NCI-H2107 (cell line): ENCODE measurements at places on chromosomes 12 and 14.

DNA sequence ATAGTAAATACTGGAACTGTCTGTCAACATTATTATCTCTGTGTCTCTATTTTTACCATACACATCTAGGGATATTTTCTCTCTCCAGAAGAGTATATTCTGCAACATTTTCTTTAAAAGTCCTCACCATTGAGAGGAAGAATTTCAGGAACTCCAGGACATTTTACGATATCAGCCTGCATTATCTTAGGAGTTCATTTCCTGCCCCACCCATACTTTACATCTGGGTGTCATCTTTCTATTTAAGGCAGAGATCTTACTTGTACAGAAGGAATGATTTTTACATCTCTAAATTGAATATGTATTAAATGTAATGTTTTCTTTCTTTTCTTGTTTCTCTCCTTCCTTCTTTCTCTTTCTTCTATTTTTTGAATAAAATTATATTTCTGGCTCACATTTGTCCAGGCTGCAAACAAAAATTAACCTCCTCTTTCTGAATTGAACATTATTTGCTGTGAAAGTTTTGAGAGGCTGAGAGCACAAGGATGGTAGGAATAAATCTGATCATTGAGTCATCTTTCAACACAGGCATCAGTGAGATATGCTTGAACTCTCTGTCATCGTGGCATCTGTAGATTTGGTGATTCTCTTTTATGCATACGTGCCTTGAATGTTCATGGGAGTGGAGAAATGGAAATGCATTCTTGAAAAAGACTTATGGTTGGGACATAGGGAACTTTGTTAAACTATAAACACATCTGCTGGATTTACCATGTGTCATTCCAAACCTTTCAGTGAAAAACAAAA is 753.6 kb downstream of the SLC16A7 start:
- no peak for DNase-seq

DNA sequence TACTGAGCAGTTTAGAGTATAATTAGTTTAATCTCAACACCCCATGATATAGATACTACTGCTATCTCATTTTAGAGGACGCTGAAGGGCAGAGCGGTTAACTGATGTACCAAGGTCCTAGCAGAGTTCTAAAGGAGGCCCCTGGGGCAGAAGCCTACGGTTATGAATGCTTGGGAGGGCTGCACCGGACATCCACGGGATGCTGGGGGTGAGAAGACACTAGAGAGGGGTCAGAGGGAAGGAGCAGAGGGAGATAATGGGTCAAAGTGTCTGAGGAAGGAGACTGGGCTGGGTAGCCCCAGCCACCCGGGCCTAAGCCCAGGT is 1.6 kb upstream of the ACTR6 start:
- DNase-seq = no peak

DNA sequence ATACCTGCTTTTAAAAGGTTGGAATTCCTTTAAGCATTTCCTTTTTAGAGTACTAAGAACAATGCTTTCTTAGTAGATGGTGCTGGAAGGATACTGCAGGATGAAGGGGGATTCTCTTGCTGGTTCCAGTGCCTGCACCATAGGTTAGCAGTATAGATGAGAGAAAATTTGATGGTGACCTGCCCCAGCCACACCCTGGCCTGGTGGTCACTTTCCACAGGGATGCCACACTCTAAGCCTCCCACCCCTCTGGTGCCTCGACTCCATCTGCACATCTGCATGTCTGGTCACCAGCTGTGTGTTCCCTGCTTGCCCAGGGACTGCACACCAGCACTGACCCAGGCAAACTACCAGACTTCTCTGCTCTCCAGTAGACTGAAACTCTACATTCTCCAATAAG is 19.1 kb downstream of the SLC2A3 start:
- DNase-seq = no peak

DNA sequence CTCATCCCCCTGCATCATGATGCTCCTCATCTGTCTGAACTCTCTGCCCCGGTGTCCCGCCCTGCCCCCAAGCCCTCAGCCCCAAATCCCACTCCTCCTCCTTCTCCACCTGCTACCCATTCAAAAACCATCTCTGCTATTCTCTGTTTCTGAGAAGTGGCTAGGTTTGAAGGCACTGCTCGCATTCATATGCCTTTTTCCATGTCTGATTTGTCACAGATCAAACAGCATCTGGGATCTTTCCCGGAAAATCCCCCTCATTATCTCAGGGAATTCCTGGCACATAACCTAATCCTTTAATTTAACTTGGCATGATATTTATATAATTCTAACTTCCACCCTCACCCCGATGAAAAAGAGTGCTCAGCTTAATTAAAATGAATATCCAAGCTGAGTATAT is 3.3 kb upstream of the ADAM20 start:
- DNase-seq = no peak

DNA sequence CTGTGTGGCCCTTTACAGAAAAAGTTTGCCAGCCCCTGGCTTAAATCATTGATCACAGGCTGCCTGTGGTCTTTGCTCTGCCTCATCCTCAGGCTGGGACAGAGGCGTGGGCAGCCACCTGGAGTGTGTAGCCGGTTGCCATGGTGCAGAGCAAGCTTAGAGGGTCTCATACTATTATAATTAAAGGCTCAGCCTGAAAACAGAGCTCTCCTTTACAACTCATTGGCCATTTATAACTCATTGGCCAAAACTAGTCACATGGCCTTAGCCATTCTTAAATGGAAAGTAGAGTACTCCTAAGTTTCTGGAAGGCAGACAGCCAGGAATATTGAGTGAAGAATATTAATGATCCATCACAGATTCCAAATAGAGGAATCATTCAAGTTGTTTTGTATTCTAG is 3.0 kb downstream of the HSP90B1 start:
- no peak for DNase-seq

- DNase-seq = no peak
These were observed 4.4 kb downstream of the TXNRD1 start for GRCh38 chr12:104219908-104220404.

GRCh38 chr12:104600036-104600712 is 143.4 kb downstream of the CHST11 start:
- DNase-seq = no peak

DNA sequence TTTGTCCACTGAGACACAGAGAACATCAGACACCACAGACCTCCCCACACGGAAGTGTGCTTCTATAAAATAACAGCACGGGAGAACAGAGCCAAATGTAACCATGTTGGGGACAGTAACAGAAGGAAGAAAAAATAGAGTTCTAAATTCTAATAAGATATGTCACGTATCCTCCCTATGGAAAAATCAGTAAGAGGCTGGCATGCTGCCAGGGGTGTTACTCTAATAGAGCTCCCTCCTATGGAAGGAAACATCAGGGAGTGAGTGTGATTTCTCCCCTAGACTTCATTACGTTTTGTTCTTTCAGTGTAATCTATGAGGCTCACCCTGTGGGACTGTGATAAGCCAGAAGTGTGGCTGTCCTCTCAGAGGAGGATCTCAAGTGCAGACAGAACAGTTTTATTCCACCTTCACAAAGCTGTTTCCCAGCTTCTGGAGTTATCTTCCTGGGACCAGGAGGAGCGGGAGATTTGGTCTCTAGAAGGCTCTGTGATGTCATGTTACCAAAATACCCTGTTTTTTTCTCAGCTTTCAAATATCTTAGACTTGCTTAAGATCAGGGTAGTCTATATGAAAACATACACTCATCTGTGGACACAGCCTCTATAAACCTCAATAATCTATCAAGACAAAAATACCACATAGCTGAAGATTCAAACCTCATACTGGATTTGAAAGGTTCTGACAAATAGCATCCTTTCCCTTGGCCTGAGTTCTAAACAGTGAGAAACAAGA is 69.3 kb downstream of the ZFC3H1 start:
- no peak for DNase-seq

- DNase-seq = no peak
These were observed 186.2 kb downstream of the DICER1 start for GRCh38 chr14:94970941-94971730.

DNA sequence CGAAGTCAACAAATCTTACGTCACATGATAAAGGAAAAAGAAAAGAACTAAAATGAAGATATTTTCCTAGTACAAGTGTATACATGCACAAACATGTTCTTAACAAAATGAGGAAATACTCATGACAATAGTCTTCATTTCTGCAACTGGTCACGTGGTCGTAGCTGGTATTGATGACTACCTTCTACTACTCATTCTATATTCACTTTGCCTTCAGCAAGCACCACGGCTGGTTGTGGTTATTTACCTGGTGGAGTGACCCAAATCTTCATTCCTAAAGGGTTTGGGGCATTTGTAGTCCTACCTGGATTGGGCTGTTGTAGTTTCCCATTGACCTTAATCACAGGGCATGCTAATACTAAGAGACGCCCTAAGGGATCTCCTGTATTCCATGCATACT is 51.2 kb downstream of the FIGNL2 start:
- DNase-seq = no peak

GRCh38 chr14:69349091-69349777 is 48.9 kb downstream of the ERH start:
- DNase-seq = no peak

DNA sequence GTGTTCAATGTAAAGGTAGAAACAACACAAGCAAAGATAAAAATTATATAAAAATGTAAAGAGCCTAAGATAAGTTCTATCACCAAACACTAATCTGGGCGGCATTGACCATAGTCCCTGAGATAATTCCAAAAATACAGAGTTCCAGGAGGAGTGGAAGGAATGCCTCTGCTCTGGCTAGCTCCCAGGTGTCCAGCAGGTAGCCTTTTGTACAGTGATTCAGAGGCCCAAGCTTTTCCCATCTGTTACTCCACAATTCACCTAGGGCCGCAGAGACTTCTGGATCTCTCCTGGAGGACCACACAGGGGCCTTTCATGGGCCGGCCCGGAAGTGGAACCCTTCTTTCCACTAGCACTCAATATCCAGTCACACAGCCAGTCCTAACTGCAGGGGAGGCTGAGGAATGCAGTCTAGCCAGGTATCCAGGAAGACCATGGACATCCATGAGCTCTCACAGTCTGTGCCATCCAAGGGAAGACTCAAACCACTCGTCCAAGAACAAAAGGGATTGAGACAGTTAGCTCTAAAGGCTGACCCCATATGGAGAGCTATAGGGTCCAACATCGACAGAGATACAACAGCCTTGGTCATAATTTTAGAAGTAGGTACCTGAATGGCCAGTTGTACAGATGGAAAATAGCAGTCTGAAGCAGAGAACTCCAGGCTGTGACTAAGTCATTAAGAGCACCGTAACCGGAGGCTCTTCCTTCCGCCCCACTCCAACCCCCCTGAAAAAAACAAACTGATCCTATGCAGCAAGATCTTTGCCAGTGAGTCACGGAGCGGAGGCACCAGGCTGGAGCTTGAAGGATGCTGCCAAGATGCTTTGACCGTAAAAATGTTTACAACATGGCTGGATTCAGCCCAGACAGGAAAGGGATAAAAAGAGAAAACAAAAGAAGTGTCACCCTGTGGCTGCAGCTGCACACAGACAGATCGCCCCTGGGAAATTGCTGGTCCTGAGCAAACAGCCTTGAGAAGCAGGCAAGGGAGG is 204.8 kb downstream of the NUAK1 start:
- no peak for DNase-seq

- no peak for DNase-seq
These were observed 32.0 kb downstream of the DCP1B start for GRCh38 chr12:1972260-1972659.

GRCh38 chr12:127179176-127179575 is 1087.8 kb upstream of the TMEM132C start:
- DNase-seq = no peak

GRCh38 chr14:85399186-85399585 is 130.8 kb upstream of the FLRT2 start:
- no peak for DNase-seq

DNA sequence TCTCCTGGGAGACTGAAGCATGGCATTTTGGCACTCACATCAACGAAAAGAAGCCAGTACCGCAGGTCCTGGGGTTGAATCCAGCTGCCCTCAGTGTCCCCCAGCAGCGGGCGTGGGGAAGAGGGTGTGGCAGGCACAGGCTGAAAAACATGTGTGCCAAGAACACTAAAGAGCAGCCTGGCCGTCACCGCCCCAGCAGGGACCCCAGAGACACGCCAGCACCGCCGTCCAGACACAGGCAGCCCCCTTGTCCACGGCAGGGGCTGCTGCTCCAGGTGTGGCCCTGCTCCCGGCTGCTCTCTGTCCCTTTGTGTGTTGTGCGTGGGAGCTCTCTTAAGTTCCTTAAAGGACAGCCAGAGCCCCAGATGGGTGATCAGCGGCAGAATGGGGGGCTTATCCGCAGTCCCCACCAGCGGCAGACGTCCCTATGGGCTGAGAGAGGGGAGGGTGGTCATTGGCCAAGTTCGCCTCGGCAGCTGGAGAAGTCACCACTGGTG is 556 bp downstream of the PHETA1 start:
- no peak for DNase-seq

DNA sequence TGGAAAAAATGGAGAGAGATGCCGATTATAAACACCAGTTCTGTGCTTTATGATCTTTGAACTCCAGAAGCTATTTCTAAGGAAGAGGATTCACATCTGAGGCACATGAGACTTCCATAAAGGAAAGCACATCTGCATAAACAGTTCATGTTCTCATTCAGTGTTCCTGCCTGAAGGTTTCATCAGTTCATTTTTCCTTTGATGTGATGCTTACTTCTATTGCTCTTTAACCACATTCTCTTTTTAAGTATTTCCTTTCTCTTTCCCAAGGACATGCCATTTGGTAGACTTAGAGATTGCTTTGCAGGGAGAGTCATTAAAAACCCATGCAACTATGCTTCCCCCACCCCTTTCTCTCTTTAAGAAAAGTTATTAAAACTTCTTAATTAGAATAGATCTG is 387.0 kb upstream of the FLRT2 start:
- DNase-seq = no peak
